ENCODE measurements at places on chromosomes 1 and 21.

DNA sequence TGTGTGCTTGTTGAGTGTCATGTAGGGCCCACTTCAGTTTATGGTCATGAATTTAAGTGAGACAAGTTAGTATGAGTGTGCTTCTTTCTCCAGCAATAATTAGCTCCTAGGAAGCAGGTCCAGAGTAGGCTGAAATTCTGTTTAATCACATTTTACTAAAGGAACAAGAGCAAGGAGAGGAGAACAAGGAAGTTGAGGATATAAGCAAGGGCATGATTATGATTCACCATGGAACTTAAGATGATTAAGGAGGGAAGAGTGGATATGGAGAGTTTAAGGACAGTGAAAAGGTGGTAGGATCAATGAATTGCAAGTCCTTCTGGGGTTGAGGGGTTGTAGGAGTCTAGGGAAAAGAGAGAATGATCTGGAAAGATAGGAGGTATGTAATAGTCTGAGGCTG lies 3.1 kb upstream of the DIPK1A start:
- no peak for DNase-seq

DNA sequence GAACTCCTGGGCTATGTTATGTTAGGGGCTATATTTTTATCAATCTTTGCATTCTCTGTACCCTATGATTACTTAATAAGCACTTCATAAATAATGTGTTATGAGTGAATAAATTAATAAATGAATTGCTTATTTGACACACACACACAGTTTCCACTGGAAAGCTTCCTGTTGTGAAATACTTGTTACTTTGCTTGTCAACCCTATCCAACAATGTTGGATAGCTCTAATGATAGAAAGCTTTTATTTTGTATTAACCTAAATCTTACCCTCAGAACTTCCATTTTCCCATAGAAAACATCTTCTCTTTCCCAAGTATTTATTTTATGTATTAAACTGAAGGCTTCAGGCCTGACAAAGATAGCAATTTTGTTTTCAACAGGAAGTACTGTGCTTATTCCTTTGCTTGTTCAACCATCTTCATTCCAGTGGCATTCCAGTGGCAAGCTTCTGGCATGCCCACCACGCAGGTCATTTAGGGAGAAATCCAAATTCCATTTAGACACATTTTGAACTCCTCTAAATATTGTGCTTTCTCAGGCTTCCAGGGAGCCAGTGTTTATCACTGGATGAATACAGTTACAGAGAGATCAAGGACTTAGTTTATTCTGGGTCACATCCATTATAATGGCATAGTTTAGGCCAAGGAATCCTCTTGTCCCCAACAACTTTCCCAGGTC lies 134.4 kb downstream of the TGFB2 start:
- DNase-seq = no peak

- no peak for DNase-seq
These were observed 21.7 kb upstream of the LSS start for GRCh38 chr21:46250146-46250725.

GRCh38 chr1:226799634-226800281 lies 60.7 kb upstream of the ITPKB start:
- DNase-seq = no peak

GRCh38 chr1:110083061-110083865 lies 12.8 kb upstream of the ALX3 start:
- DNase-seq = no peak

- DNase-seq = no peak
These were observed 8.7 kb downstream of the CAPN2 start for GRCh38 chr1:223720971-223721591.

- no peak for DNase-seq
These were observed 35.1 kb downstream of the NUAK2 start for GRCh38 chr1:205286335-205286950.

- no peak for DNase-seq
These were observed 22.4 kb upstream of the CYP2J2 start for GRCh38 chr1:59948990-59949389.

DNA sequence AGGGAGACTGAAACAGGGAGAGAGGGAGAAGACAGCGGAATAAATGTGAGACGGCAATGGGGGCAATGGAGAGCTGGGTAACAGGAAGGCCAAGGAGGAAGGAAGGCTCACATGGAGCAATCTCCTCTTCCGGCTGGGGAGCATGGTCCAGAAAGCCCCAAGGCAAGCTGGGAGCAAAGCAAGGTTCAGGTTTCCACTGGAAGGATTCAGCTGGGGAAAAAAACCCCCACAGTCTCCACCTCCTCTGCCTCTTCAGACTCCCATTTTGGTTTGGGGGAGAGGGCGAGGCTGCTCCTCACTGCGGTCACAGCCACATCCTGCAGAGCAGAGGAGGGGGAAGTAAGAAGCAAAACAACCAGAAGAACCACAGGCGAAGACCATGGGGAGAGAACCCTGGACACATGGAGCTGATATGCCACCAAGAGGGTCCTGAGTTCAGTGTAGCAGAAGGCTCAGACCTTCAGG lies 650 bp downstream of the TNFAIP8L2 start:
- peak; percentile 26 for DNase-seq

- no peak for DNase-seq
These were observed 488.5 kb downstream of the NPHP4 start for GRCh38 chr1:5503556-5504363.

- no peak for DNase-seq
These were observed 58.9 kb downstream of the C1orf94 start for GRCh38 chr1:34235594-34235993.

GRCh38 chr1:40393173-40393572 lies 19.6 kb downstream of the SMAP2 start:
- no peak for DNase-seq

GRCh38 chr1:193539731-193540459 lies 353.5 kb upstream of the B3GALT2 start:
- no peak for DNase-seq

GRCh38 chr1:87894062-87894461 lies 565.4 kb downstream of the LMO4 start:
- DNase-seq = no peak

DNA sequence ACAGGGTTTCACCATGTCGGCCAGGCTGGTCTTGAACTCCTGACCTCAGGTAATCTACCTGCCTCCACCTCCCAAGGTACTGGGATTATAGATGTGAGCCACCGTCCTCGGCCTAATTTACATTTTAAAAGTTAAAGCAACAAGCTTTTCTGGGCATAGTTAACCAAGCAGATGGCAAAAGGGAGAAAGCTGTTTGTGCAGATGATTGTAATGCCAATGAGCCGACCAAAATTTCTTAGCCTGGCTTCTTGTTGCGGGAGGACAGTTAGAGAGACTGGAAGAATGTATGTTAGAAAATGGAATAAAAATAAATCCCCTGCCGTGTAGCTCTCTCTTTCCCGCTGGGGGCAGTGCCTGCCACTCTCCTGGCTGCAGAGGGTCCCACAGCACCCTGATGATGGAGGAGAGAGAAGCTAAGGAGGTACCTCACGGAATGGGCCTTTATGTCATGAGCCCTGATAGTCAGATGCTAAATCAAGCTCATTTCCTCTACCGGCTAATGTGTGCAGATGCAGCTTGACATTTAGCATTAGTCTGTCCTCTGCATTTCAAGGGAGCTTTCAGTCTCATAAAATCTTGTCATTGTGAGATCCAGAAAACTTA lies 87.2 kb downstream of the HHAT start:
- no peak for DNase-seq

DNA sequence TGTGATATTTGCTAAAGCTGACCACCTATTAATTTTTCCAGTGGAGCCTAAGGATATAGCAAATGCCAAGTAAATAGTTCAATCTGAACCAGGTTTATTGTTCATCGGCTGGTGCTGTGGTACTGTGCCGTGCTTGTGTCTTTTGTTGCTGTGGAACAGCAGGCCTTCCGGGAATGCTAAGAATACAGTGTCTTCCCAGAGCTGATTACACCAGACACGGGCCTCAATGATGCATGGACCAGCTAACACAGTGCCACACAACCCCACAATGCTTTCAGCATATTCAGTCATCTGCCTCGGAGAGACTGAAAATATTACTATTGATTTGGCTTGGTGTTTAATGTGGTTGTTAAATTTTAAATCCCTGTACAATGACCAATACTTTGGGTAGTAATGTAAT lies 415.4 kb downstream of the PTBP2 start:
- DNase-seq = no peak

DNA sequence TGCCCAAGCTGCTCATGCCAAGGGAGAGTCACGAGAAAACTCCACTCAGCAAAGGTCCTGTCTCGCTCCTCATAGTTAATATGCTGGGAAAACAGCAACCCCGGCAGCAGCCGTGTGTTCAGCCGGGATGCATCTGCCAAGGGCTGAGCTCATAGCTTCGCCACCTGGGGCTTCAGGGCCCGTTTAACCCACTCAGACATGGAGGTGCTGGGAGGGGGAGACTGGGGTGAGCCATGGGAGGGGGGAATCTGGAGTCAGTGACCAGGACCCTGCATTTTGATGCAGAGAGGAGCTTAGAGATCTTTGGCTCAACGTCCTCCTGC lies 283.4 kb downstream of the PTPRU start:
- DNase-seq = no peak

DNA sequence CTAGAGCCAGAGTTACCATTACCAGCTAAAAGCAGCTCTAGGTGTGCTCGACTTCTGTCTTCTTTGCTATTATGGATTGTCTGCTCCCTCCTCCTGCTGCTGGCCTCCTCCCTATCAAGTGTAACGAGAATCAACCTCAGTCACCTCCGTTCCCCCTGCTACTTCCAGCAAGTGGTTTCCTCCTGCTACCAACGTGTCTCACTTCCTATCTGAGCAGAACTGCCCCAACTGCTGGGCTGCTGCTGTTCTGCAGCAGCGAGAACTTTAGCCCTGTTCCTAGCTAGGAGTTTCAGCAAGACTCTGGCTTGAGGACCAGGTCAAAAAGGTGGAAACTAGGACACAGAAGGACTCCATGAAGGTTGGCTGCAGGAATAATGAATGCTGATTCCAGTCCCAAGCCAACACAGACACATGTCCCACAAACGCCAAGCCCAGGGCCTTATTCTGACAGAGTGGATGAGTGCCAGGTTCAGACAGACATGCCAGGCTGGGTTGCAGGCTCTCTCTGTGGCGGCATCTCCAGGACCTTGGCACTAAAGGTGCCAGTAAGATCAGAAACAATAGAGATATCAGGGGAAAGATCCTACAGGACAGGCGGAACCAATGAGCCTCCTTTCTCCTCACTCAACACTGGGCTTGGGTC lies 46.9 kb downstream of the CD34 start:
- DNase-seq = no peak

DNA sequence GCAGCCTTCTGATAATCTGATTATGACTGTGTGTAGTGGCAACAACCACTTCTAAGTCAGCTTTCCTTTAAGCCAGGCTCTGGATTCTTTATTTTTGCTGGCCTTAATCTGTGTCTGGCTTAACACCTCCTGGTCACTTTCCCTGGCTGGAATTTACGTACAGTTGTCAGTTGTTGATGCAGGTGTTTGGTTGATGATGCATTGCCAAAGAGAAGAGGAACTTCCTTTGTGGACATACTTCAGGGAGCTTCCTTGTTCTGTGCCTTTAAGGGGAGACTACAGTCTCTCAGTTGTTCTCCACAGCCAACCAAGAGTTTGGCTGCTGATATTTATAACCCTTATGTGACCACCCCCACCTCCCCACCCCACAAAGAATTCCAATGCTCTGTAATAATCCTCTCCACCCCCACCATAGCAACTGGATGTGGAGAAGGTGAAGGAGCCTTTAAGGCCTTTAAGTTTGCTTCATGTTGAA lies 96.0 kb upstream of the BMP8A start:
- DNase-seq = no peak

DNA sequence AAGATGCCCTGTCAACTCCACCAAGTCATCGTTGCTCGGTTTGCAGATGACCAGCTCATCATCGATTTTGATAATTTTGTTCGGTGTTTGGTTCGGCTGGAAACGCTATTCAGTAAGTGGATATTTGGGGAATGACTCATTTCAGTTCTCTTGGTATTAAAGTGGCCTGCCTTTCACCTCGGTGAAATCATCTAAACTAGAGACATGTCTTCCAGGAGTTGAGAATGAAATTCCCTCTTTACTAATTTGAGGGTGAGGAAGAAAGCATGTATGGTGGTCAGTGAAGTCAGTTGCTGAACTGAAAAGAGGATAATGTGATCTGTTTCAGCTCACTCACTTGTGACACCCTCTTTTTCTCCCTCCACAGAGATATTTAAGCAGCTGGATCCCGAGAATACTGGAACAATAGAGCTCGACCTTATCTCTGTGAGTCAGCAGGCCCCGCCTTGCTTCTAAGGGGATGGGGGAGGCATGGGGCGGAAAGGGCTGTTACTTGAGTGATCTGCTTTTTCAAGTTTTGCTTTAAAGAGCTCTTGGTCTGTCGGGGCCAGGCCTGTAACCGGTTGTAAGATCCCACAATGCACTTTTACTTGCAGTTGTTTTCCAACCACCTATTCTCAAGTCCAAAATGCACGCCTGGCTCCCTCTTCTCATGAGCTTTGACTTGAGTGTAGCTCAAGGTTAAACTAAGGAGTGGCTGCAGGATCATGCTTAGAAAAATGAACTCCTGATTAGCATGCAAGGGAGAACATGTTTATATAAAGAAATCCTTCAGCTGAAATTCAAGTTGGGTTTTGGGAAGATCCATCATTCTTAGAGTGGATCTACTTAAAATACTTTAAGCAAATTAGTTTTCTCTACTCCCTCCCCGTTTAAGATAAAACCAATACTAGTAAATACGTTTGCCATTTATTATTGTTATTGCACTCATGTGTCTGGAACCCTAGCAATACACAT lies 59.8 kb downstream of the CAPN2 start:
- DNase-seq = no peak

DNA sequence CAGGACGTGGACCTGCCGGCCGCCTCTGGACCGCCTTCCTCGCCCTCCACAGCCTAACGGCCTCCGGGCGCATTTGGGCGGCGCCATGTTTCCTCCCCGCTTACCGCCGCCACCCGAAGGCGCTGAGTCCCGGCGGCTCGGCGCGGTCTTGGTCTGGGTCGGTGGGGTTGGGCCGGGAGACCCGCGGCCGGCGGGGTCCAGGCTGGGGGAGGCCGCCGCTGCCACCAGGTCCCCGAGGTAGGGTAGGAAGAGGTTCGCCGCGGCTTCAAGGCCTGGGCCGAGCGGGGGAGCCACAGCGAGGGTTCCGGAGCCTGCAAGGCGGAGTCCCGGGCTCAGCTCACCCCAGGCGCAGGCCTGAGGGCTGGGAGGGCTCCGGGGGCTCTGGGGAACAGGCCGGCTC lies 5.5 kb downstream of the OR2C3 start:
- no peak for DNase-seq

DNA sequence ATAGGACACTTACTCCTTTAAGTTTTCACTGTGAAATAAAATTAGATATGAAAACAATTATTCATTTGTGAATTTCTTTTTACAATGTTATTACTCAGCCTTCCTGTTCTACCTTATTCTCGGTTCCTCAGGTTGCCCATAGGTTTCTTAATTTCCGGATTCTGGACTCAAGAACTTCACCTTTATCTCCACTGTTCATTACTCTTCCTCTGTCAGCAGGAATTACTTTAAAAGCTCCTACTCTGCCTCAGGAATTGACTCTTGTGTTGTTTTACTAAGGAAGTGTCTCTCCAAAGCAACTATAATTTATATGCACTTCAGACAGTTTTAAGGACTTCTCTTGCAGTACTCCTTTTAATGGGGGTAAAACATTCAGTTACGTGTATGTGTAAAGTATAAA lies 123.8 kb downstream of the OSBPL9 start:
- DNase-seq = no peak

Measured in stimulated activated CD4-positive, alpha-beta T cell treated with anti-CD3 and anti-CD28 coated beads, Interleukin-2, amount 100 ng/mL, for 4 hours (primary cell).